AG09319 (cell line): ENCODE measurements at places on chromosomes 11 and 22.

- DNase-seq, result no peak
Observed at GRCh38 chr11:128632141-128632791, 44.9 kb upstream of the ETS1 start.

- no peak for DNase-seq
Observed at GRCh38 chr11:1933416-1934334, 13.5 kb upstream of the MRPL23 start.

DNA sequence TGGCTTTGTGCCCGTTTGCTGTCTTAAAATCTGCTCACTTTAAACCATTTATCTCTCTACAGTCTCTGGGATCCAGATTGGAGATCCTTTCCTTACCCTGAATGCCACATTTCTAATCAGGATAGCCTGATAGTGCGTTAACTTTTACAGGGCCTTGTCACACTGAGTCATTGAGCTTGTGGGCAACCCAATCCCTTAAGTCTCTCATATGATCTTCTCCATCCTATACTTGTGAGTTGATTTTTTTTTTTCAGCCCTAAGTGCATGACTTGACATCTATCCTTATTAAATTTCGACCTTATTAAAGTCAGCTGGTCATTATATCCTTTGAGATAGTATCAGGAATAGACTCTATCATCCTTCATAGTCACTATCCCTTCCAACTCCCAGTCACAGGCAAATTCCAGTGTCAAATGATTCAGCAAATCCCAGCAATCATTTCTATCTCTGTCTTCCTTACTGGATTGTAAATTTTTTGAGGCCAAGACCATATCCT is 57.7 kb downstream of the TEAD1 start:
- DNase-seq, result no peak

GRCh38 chr22:37818409-37819104 is 4.6 kb upstream of the GALR3 start:
- DNase-seq, result no peak

GRCh38 chr11:115950660-115951059 is 446.4 kb upstream of the CADM1 start:
- DNase-seq, result no peak

- DNase-seq, result no peak
Observed at GRCh38 chr11:58561394-58562098, 14.1 kb downstream of the LPXN start.

DNA sequence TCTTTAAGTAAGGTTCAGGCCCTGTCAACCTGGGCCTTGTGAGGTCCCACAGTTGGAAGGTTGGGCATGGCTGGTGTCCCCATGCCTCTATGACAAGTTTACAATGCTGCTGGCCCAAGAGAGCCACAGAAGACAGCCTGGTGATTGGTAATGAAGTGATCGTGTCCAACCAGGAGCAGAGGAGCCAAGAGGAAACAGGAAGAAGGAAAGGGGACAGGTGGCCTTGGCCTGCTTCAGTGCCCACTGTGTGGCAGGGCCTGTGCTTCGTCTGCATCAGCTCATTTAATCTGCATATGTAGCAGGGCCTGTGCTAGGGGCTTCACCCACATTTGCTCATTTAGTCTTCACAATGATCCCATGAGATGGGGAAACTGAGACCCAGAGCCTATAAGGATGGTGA is 42.1 kb upstream of the CSNK2A3 start:
- DNase-seq, result no peak

GRCh38 chr11:6576471-6577373 is 26.7 kb downstream of the RRP8 start:
- peak; percentile 52 for DNase-seq

- DNase-seq, result peak; percentile 52
Observed at GRCh38 chr11:73240190-73240781, 22.2 kb downstream of the P2RY2 start.
